Left ventricle myocardium superior (tissue), 1 donor: ENCODE measurements at places on chromosomes 3 and 15. TPM values are rescaled to one million over a fixed set of nuclear protein-coding genes. Genes with fewer than 3 reads are reported as not detected.

CLDN16 gene
- total RNA-seq, result not detected

- DNase-seq, result no peak
Observed at GRCh38 chr3:195839260-195840010, 27.7 kb upstream of the MUC4 start.

DNA sequence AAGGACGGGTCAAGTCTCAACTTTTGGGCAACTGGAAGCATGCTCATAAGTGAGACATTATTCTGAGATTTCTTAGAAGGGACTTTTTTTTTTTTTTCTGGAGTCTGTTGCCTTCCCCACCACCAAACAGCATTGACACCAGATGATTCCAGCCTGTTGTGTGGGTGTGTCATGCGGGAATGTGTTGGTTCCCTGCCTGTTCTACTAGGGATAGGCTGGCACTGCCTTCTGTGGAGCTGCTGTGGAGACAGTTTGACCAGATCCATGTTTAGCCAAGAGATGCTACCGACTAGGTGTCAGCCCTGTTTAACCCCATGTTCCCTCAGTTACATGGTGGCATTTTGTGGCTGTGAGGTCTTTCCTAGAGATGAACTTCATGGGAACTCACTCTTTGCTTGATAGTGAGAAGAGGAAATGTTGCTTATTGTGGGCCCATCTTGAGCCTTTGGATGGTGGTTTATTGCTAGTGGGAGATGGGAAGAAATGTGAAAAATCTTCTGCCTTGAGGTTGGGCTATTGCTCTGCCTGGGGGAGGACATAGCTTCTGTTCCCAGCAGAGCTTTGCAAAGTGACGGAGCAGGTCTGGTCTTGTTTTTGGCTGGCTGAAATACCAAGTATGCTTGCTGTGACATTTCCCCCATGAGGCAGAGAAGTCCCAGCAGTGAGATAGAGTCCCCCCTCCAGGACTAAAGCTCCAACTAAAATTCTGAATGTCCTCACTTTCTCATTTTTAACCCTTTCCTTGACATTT is 31.3 kb downstream of the TRAK1 start:
- DNase-seq, result no peak

- no peak for DNase-seq
Observed at GRCh38 chr15:45146405-45146804, 16.6 kb downstream of the DUOX1 start.

- no peak for DNase-seq
Observed at GRCh38 chr3:106007512-106007911, 138.7 kb upstream of the CBLB start.

- no peak for DNase-seq
Observed at GRCh38 chr15:48915861-48916260, 37.9 kb downstream of the EID1 start.
